ENCODE measurements at places on chromosomes 5 and 9.

DNA sequence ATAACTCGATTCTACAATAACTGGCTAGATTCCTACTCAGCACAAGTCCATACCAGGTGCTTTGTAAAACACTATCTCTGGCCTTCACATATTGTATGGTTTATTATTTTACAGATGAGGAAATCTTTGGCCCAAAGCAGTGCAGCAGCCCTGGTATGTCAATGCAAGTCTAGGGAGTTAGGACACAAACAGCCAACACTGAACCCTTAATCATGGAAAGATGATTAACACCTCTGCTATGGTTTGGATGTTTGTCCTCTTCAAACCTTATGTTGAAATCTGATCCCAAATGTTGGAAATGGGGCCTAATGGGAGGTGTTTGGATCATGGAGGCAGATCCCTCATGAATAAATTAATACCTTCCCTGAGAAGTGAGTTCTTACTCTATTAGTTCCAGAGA is 76.6 kb downstream of the MAPKAP1 start:
- DNase-seq = no peak

GRCh38 chr5:171363846-171364245 is 23.8 kb upstream of the NPM1 start:
- no peak for DNase-seq

GRCh38 chr5:176474476-176474875 is 26.3 kb downstream of the FAF2 start:
- DNase-seq = no peak

DNA sequence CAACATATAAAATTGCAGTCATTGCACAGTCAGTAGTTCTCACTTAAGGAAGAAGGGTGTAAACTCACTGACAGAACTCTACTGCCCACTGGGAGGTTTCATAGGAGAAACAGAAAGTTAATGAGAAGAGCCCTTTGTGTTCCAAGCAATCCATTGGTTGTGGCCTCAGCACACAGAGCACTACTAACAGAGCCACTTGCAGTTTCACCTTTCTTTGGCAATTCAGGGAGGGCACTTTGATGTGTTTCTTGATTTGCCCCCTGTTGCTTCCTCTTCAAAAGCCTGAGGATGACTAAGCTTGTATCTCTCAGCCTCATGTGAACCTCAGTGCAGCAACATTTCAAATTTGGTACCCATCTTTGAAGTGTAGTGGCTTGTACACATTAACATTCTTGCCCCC is 409.4 kb downstream of the DMRTA1 start:
- no peak for DNase-seq

GRCh38 chr9:125177888-125178287 is 11.7 kb downstream of the PPP6C start:
- no peak for DNase-seq

GRCh38 chr5:98927242-98927988 is 1.4 kb downstream of the CHD1 start:
- DNase-seq = no peak

DNA sequence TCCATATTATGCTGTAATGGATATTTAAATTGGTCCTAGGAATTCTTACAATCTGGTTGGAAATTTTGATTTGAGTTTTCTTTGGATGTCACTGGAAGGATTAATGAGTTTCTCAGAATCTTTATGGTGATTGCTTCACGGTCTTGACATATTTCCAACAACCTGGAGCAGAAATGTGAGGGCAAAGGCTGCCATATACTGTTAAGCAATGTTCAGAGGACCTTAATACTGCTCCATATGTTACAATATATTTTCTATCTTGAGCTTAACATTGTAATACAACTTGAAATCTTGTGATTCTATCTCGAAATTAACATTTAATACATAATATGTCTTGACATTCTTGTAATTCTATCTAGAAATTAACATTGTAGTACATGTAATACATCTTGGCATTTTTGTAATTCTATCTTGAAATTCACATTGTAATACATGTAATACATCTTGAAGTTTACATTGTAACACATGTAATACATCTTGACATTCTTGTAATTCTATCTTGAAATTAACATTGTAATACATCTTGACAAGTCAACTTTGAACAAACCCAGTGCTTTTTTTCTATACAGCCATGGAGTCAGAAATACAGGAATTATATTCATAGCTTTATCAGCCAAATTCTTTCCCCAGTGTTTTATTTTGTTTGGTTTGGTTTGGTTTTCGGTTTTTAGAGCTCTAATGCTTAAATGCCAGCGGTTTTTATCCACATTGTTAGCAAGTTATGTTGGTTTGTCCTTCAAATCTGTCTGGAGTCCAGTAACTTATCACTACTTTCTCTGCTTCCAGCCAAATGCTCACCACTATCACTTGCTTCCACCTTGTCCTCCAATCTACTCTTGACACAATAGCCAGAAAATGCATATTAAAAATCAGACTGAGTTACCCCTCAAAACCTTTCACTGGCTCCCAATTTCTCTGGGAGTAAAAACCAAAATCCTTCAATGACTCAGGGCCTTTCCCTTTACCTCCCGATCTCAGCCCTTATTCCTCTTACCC is 3.0 kb upstream of the TUT7 start:
- DNase-seq = no peak

- DNase-seq = no peak
Measured at GRCh38 chr9:13606586-13606985, 327.1 kb upstream of the MPDZ start.

DNA sequence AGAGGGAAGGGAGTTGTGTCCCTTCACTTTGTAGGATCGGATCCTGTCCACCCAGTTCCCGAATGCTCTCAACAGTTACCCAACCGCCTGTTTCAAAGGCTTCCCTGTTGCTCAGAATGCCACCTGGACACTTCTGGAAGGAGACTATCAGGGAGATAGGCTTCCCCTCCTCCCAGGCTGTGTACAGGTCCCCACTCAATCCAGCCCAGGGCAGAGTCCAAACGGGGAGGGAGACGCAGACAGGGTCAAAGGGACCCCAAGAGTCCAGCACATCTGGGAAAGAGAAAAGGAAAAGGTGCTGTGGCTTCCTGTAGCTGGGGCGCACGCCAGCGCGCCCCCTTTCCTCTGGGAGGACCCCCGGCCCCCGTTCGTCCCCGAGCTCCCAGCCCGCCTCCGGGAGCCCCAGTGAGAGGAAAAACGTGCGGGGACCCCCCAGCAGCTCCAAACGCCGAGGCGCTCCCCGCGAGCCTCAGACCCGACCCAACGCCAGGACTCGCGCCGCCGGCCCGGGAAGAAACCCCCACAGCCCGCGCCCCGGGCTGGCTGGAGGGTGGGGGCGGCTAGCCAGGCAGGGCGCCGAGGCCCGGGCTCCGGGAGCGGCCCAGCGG is 640 bp downstream of the SURF4 start:
- no peak for DNase-seq

- no peak for DNase-seq
Measured at GRCh38 chr9:112234779-112235178, 59.7 kb upstream of the SUSD1 start.

DNA sequence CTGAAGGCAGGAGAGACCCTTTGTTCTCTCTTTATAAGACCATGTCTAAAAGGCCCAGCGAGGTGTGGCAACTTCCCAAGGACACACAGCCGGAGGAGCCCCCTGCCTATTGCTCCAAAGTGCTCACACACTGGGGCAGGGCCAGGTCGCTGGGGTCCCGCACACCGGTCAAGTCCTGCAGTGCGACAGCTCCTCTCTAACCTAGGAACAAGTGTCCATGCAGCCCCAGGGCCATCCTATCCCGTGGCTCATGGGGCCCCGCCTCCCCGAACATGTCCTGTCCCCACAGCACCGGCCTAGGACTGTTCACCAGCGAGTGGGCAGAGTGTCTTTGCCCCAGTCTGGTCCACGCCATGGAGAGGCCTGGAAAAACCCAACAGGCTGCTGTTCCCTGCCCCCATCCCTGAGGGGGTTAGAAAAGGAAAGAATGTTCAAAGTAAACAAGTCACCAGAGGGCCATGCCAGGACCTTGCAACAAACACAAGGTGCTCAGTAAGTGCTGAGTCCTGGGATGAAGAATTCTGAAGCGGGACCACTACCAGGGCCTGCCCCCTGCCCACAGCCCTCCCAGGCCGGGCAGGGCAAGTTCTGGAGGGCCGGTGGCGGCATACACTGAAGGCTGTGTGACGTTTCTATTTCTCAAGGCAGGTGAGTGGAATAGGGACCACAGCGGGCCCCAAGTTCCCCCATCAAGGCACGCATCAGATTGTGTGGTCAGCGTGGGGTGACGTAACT is 938 bp downstream of the NINJ1 start:
- no peak for DNase-seq

GRCh38 chr5:174323878-174324281 is 278.4 kb downstream of the NSG2 start:
- DNase-seq = no peak

DNA sequence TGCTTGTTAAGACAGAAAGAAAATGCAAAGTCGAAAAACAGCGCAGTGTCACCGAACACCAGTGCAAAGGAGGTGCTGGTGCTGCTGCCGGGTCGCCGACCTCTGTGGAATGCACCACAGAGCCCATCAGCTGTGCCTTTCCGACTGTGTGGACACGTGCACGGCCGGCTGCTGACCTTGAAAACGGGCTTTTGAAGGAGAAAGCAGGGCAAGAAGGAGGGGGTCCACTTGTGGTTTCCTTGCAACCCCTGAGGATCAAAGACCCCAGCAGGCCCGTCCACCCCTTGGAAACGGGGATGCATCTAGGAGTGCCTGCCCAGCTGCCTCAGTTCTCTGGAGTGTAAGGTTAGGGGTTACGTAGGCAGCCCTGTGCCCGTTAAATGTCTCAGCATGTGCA is 6.2 kb upstream of the OLFM1 start:
- DNase-seq = no peak

GRCh38 chr5:41870627-41871048 is 413 bp upstream of the OXCT1 start:
- DNase-seq = no peak

DNA sequence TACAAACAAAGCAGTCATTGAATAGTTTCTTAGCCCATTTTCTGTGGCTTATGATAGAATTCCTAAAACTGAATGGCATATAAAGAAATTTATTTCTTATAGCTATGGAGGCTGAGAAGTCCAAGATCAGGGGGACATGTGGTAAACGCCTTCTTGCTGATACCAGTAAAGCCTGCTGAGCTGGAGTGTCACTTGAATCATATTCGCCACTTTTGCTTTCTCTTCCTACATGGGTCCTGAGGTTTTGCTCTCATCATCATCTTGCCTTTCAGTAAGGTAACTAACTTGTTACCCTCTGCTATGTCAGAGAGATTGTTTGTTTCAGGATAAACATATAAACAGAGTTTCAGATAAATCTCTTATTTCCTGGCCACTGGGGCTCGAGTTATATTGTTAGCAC is 203.3 kb upstream of the DMRT1 start:
- DNase-seq = no peak

- peak; percentile 96 for DNase-seq
Measured at GRCh38 chr5:142644640-142645361, 41.1 kb downstream of the FGF1 start.

DNA sequence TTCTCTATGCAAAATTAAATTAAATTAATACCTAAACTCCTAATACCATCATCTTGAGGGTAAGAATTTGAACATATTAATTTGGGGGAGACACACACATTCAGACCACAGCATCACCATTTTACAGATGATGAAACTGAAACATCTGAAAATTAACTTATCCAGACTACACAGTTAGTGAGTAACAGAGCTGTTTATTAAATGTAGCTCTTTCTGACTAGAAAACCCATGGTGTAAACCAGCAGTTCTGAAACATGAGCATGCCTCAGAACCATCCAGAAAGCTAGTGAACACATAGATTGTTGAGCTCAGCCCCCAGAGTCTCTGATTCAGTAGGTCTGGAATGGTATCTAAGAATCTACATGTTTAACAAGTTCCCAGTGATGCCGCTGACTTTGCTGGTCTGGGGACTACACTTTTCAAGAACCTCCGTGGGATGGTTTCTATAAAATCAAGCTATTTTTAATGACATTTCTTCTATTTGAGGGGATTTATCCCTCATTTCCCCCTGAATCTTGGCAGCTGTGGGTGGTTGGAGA is 113.5 kb downstream of the RORB start:
- DNase-seq = no peak

DNA sequence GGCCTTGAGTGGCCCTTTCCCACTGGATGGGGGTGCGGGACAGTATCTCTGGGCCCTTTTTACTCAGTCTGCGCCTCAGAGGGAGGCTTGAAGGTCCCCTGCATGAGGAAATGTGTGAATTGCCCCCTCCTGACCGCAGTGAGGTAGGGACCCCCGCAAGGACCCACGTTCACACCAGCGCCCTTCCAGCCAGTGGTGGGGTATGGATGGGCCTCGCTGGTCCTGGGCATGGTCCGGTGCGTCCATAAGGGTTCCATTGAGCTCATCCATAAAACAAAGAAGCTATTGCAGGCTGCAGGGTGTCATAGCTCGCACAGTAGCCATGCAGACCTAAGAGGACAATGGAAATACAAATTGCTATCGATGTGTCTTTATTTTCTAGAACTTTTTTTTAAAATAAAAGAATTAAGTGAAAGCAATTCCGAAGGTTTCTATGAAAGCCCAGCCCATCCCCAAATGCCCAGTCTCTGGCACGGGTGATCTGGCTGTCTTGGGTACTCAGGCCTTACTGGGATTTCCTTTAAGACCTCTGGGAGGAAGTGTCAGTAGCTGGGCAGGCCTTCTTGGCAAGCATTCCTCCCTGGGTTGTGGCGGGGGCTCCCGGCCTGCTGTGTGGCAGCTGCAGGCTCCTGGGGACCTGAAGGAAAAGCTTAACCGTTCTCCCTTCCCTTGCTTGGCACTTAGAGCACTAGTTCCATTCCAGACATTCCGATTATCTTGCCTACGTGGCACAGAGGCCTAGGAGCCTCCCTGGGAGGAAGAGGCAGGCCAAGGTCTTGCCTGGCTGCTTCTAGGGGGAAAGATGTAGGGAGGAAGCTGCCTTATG is 1.5 kb upstream of the SEMA5A start:
- DNase-seq = peak; percentile 42

DNA sequence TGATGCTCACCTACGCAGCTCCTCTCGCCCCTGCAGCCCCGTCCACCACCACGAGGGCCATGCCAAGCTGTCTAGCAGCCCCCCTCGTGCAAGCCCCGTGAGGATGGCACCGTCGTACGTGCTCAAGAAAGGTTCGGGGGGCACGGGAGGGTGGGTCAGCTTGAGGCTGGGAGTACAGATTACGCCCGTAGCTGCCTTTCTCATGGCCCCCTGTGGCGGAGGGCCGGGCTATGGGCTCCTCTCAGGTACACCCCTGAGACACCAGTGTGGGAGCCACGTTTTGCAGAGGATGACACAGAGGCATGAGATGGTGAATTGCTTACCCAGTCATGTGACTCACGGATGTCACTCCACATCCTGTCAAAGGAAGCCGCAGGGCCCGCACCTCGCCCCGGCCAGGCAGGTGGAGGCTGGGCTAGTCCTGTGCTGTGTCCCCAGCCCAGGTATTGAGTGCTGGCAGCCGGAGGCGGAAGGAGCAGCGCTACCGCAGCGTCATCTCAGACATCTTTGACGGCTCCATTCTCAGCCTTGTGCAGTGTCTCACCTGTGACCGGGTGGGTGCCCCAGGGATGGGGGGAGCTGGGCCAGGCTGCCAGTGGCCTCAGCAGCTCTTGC is 33.7 kb downstream of the USP20 start:
- no peak for DNase-seq

GRCh38 chr9:107489687-107490605 is at the start of gene KLF4:
KLF4 (minus strand) TSS chr9:107489769; CDS start chr9:107489172, 597 bp downstream.
- DNase-seq = peak; percentile 92
